Liver (tissue), 10 donors: ENCODE measurements at places on chromosomes 12 and 14. TPM values are rescaled to one million over a fixed set of nuclear protein-coding genes. Genes with fewer than 3 reads are reported as not detected.

DNA sequence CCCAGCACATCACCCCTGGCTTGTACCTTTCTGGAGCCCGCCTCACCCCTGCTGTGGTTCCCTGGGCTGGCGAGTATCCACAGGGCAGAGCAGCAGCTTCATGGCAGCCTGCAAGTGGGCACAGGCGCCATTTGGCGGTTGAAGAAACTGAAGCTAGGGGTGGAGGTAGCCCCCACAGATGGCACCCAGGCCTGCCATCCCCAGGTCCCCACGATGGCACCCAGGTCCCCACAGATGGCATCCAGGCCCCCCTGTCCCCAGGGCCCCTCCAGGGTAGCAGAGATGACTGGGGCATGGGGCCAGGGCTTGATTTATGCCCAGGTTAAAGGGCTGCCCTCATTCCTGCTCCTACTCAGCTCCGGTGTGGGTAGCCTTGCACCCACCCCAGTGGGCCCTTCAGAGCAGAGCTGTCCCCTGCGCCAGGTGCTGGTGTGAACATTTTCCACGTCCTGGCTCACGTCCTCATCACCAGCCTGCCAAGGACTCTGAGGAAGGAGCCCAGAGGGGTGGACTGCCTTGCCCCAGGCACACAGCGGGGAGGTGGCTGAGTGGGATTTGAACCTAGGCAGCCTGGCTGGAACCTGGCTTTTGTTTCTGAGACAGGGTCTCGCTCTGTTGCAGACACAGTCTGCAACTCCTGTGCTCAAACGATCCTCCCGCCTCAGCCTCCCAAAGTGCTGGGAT, 8.7 kb downstream of the MMP17 start:
- H3K4me3 ChIP-seq = no peak overlapping the region
- DNase-seq = no peak
- H3K36me3 ChIP-seq = no peaks in the 10 kb centered on the region
- no peak overlapping the region for H3K27ac ChIP-seq
- H3K27me3 ChIP-seq = peaks cover 11% of the 10 kb centered on the region
- no peaks in the 10 kb centered on the region for H3K4me1 ChIP-seq

DNA sequence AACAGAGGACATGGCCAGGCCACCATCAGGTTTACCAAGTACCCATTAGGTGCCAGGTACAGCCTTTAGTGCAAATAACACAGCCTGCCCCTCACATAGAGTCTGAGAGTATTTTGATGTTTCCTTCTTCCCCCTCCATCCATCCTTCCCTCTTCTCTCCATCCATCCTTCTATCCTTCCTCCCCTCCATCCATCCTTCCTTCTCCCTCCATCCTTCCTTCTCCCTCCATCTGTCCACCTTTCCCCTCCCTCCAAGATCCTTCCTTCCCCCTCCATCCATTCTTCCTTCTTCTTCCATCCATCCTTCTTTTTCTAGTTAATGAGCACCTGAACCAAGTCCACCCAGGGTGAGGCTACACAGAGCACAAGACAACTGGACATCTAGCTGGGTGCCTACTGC, 39.8 kb downstream of the ITPK1 start:
- H3K36me3 ChIP-seq = no peaks in the 10 kb centered on the region
- H3K4me3 ChIP-seq = no peak overlapping the region
- H3K27ac ChIP-seq = no peak overlapping the region
- H3K4me1 ChIP-seq = peaks cover 6% of the 10 kb centered on the region

- H3K27ac ChIP-seq = peak overlapping the region; percentile 90
- H3K4me1 ChIP-seq = peaks cover 8% of the 10 kb centered on the region
- H3K36me3 ChIP-seq = no peaks in the 10 kb centered on the region
- DNase-seq = no peak
- no peaks in the 10 kb centered on the region for H3K27me3 ChIP-seq
These were observed 146.1 kb upstream of the NCOR2 start for GRCh38 chr12:124713436-124714082.

Gene SYCP3
- total RNA-seq = not detected

DNA sequence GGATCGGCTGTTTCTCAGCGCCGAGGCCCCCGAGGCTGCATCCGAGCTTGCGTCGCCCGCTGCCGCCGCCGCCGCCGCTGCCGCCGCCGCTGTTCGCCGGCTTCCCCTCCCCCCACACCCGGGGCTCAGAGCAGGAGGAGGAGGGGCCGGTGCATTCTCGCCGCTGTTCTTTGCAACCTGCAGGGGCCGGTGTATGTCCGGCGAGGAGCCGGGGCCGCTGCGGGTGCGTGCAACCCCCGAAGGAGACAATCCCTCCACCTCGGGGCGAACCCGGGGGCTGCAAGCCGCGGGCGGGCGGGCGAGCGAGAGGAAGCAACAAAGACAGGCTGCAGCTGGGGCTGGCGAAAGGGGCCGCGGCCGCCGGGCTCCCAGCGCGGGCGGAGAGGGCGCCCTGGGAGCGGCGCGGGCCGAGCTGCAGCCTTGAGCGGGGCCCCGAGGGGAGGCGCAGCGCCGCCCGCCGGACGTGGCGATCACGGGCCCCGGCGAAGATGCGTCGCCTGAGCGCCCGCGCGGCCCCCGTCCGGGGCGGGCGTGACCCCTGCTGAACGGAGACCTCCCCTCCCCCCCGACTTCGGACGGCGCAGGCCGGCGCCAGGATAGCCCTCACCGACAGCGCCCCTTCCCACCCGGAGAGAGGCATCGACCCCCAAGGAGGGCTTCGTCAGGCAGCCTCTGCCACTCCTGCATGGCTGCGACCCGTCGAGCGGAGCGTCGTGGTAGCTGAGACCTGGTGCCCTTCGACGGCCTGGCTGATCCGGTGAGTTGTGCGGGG, 702 bp downstream of the FAM222A start:
- no peaks in the 10 kb centered on the region for H3K27me3 ChIP-seq
- H3K36me3 ChIP-seq = no peaks in the 10 kb centered on the region
- H3K4me1 ChIP-seq = peaks cover 44% of the 10 kb centered on the region
- H3K27ac ChIP-seq = peak overlapping the region; percentile 43
- H3K4me3 ChIP-seq = peak overlapping the region; percentile 67

Gene ERBB3
- total RNA-seq = 141 TPM

DNA sequence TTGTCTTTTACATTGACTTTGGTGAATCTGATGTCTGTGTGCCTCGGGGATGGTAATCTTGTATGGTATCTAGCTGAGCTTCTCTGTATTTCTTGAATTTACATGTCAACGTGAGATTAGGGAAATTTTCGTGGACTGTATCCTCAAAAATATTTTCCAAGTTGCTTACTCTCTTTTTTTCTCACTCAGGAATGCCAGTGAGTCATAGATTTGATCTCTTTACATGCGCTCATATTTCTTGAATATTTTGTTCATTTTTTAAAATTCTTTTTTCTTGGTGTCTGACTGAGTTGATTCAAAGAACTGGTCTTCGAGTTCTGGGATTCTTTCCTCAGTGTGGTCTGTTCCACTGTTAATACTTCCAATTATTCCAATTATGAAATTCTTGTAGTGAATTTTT, 207.7 kb downstream of the RAD51B start:
- no peak for DNase-seq
- no peaks in the 10 kb centered on the region for H3K27me3 ChIP-seq
- H3K4me3 ChIP-seq = no peak overlapping the region
- H3K36me3 ChIP-seq = no peaks in the 10 kb centered on the region

DNA sequence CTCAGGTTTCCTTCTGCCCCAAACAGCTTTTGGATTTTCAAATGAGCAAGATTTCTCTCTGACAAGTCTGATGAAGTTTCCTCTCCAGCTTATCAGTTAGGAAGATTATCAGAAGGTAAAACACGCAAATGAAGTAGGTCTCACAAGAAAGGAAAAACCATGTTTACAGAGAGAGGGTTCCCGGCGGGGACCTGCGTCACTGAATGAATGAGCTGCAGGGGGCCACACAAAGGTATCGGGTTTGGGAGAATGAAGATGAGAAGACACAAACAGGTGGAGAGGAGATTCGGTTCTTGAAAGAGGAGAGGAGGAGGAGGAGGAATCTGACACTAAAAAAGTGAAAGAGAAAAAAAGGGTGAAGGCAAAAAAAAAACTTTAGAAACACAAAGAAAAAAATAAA, 208.6 kb downstream of the CALM1 start:
- no peaks in the 10 kb centered on the region for H3K27me3 ChIP-seq
- no peak for DNase-seq
- no peaks in the 10 kb centered on the region for H3K4me1 ChIP-seq
- no peak overlapping the region for H3K4me3 ChIP-seq
- H3K36me3 ChIP-seq = peaks cover 6% of the 10 kb centered on the region
- H3K27ac ChIP-seq = no peak overlapping the region

- H3K27ac ChIP-seq = no peak overlapping the region
- H3K4me1 ChIP-seq = no peaks in the 10 kb centered on the region
- no peak for DNase-seq
- H3K4me3 ChIP-seq = no peak overlapping the region
- no peaks in the 10 kb centered on the region for H3K36me3 ChIP-seq
These were observed 47.1 kb downstream of the TBX3 start for GRCh38 chr12:114636723-114637480.

DNA sequence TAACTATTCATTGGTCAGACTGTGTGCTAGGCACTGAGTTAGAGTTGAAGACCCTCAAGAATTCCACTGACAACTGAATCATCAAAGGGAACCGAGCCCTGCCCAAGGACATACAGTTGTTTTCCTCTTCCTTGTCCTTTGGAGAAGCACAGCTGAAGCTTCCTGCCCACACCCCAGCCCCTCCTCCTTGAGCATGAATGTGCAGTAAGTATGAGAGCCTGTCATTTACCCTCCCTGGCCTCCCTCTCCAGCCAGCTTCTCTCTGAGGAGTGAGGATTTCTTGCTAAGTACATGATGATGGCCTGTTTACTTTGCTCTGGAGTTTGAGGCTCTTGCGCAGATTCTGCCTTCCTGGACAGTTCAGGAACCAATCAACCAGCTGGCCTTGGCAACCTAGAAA, 235.2 kb downstream of the CACNA1C start:
- no peaks in the 10 kb centered on the region for H3K27me3 ChIP-seq
- H3K4me3 ChIP-seq = no peak overlapping the region
- H3K4me1 ChIP-seq = no peaks in the 10 kb centered on the region
- no peak overlapping the region for H3K27ac ChIP-seq
- DNase-seq = no peak

DNA sequence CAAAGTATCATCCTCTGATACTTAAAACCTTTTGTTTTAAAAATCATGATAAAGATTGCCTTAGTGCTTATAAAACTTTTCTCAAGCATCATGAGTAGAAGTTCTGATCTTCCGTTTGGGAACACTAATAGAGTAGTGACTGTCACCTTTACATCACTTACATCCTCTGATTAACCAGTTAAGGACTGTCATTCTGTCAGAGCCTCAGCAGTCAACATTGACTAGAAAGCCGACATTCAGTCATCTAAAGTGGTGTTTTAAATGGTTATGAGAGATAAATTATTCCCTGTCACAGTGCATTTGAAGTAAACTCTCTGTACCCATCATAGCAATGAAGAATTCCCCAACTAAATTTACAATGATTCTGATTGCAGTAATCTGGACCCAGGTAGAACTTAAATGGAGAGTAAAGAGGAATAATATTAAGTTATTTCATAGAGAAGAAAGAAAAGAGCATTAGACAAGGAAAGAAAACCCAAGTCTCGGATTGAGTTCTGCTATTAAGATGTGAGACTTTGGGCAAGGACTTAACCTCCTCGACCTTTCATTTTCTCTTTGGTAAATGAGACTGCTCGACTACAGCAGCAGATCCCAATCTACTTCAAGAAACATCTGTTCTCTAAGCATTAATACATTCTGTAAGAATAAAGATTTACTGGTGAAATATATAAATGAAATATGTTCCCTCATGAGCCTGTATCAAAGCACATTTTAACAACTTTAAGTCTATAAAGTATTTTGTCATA, 563.9 kb upstream of the LMO3 start:
- no peaks in the 10 kb centered on the region for H3K27me3 ChIP-seq
- H3K4me1 ChIP-seq = no peaks in the 10 kb centered on the region
- no peaks in the 10 kb centered on the region for H3K36me3 ChIP-seq
- no peak overlapping the region for H3K27ac ChIP-seq
- no peak overlapping the region for H3K4me3 ChIP-seq
- no peak for DNase-seq

Gene KRT2
- total RNA-seq = not detected

DNA sequence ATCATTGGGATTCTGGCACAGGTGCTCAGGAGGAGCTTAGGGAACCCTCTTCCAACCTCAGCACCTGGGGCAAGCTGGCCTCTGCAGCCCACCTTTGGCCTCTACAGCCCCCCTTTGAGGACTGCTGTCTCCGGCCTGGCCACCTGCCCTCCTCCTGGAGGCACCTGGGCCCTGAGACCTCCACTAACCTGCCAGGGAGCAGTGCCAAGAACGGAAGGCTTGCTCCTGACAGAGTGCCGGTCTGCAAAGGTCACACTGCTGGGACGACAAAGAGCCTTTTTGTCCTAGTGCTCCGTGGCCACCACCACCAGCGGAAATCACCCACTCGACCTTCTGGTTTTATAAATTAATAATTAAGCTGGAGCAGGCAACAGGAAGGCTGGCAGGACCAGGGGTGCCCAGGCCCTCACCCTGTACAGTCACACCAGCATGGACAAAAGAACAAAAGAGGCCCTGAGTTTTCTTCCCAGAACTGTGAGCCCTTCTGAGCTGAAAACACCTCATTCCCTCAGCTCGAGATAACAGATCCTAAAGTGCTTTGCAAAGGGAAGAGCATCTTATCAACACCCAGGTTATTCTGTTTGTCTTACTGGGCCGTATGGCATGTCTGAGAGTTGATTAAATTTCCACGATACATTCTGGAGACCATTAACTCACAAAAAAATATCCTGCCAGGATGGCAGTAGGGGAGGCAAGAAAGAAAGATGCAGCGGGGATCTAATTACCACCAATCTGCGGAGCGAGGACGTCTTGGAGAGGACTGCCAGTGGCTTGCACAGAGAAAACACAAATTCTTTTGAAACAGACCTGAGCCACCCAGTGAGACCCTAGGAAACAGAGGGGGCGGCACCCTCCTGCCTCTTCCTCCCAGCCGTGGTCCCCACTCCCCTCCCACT, 8.2 kb downstream of the TESC start:
- no peak for DNase-seq
- no peaks in the 10 kb centered on the region for H3K27me3 ChIP-seq
- no peak overlapping the region for H3K4me3 ChIP-seq
- H3K27ac ChIP-seq = peak overlapping the region; percentile 7

- no peak for DNase-seq
- no peaks in the 10 kb centered on the region for H3K27me3 ChIP-seq
- H3K27ac ChIP-seq = no peak overlapping the region
- H3K36me3 ChIP-seq = no peaks in the 10 kb centered on the region
- H3K4me1 ChIP-seq = no peaks in the 10 kb centered on the region
- H3K4me3 ChIP-seq = no peak overlapping the region
These were observed 36.6 kb upstream of the LTBP2 start for GRCh38 chr14:74648601-74649000.

DNA sequence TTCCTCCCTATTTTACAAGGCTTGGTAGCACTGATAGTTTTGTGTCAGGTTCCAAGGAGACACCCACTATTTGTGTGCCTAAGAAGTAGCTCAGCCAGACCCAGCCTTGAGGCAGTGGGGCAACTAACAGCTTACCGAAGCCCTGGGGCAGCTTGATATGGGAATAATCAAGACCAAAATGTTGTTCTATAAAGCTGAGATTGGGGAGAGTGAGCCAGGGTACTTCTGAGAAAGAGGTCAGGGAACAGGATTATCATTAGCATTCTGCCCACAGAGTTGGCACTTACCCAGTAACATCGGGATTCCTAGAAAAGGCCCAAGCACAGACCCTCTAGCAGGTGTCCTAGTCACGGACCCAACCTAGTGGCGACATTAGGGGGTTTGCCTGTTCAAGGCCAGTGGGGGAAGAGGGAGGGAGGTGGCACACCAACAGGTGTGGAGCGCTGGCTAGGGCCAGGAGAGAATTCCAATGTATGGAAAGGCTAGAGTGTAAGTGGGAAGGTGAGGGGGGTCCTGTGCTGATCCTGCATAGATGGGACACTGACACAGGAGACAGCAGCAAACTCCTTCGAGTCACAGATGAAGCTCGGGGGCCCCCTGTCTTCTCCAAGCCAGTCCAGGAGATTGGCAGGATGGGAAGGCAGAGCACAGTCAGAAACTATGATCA, 4.9 kb downstream of the PPP1R3E start:
- no peak for DNase-seq
- H3K4me1 ChIP-seq = peaks cover 19% of the 10 kb centered on the region
- no peak overlapping the region for H3K27ac ChIP-seq
- no peaks in the 10 kb centered on the region for H3K36me3 ChIP-seq
- H3K4me3 ChIP-seq = no peak overlapping the region
- no peaks in the 10 kb centered on the region for H3K27me3 ChIP-seq
